ENCODE measurements at places on chromosomes 3 and 15.

GRCh38 chr3:121482660-121483059, 63.1 kb downstream of the POLQ start:
- DNase-seq: no peak

GRCh38 chr15:63094495-63094931, 27.1 kb upstream of the LACTB start:
- no peak for DNase-seq

- no peak for DNase-seq
These were observed 3.6 kb downstream of the PXK start for GRCh38 chr3:58336135-58336882.

- DNase-seq: no peak
These were observed 269.1 kb upstream of the CFAP20DC start for GRCh38 chr3:59318881-59319280.

DNA sequence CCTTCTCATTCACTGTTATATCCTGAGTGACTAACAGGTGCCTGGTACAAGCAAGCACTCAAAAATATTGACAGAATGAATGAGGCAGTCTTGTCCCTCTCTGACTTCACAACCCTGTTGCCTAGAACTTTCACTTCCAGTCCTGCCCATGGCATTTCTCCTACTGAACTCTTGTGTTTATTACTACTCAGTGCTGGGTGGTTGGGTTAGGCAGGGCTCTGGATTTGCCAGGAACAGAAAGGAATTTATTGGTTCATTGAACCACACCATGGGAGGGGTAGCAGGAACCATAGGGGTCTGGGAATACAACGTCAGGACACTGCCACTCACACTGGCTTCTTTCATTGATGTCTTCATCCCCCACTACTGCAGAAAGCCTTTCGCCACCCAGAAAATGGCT, 41.9 kb upstream of the SEMA4B start:
- DNase-seq: no peak

- no peak for DNase-seq
These were observed 191.5 kb upstream of the SLC24A5 start for GRCh38 chr15:47929138-47929803.

DNA sequence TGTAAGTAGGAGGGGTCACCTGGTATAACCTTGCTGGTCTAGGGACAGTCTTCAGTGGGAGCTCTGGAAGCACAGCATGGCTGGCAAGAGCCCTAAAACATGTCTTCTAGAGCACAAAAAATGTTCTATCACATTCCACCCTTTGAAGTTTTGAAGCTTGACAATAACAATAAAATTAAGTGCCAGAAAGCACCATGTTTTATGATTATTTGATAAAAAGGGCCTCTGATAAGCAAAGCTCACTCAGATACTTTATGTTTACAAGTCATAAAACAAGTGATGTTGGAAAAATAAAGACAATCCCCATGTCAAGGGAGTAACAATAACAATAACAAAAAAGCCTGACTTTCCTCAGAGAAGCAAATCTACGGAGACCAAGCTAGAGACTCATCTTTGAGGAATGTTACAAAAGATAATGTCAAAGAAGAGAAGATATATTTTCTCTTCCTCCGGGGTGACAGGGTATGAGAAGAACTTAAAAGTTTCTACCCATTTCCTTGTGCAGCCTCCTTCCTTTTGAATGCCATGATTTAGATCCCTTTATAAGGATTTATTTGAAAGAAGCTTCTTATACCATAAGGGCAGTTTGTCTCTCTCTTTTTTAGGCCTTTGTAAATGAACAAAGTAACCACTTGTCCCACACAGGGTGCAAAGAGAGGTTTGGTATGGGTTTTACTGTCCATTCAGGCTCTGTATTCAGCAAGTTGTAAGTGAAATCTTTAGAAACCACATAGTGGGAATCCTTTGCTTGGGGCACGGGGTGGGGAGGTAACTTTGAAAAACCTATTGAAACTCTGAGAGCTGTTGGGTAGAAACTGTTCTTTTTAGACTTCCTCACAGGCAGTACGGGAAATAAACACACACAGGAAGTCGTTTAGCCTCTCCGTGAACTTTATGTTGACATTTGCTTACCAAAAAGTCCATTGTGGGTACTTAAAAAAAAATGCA, 109.6 kb upstream of the RBMS3 start:
- no peak for DNase-seq

Data from D721Med (cell line).